Left ventricle myocardium inferior (tissue), 1 donor: ENCODE measurements at places on chromosomes 6 and 20. TPM values are rescaled to one million over a fixed set of nuclear protein-coding genes. Genes with fewer than 3 reads are reported as not detected.
A peak's percentile ranks its signal among the peaks of the same experiment; 100 is the strongest.

- H3K27me3 ChIP-seq, result peaks cover 63% of the 10 kb centered on the region
- H3K36me3 ChIP-seq, result peaks cover 2% of the 10 kb centered on the region
- peak overlapping the region; percentile 86 for H3K27ac ChIP-seq
These were observed 1.3 kb downstream of the SLCO4A1 start for GRCh38 chr20:62643521-62644043.

DNA sequence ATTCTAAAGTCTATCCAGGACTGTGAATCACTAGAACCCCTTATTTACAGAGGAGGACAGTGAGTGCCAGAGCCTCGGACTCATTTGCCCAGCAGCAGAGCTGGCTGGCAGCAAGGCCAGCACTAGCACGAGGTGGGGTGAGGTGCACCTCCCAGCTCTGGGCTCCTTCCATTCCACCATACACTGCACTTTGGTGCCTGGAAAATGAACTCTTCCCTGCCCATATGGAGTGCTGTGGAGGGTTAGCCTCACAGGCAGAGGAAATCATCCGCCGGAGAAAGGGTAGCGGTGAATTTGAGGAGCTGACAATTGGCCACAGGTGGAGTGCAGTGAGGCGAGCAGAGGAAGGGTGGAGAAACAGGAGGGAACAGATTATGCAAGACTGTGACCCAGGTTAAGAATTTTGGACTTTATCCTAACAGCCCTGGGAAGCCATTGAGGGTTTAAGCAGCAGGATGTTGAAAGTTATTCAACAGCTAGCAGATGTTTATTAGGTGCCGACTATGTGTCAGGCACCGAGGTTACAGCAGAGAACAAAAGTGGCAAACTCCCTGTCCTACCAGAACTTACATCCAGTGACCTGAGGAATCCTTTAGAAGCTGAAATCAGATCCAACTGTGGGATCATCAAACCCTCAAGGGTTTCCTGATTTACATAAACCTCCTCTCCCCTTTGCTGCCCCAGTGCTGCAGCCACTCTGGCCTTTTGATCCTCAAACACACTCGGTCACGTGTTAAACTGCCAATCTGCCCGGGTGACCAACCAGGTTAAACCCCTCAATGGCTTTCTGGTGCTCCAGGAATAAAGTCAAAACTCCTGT is 6.2 kb downstream of the TRIM26 start:
- H3K27me3 ChIP-seq, result no peaks in the 10 kb centered on the region
- H3K36me3 ChIP-seq, result no peaks in the 10 kb centered on the region
- H3K4me3 ChIP-seq, result peak overlapping the region; percentile 18
- no peak for DNase-seq
- H3K27ac ChIP-seq, result peak overlapping the region; percentile 75

DNA sequence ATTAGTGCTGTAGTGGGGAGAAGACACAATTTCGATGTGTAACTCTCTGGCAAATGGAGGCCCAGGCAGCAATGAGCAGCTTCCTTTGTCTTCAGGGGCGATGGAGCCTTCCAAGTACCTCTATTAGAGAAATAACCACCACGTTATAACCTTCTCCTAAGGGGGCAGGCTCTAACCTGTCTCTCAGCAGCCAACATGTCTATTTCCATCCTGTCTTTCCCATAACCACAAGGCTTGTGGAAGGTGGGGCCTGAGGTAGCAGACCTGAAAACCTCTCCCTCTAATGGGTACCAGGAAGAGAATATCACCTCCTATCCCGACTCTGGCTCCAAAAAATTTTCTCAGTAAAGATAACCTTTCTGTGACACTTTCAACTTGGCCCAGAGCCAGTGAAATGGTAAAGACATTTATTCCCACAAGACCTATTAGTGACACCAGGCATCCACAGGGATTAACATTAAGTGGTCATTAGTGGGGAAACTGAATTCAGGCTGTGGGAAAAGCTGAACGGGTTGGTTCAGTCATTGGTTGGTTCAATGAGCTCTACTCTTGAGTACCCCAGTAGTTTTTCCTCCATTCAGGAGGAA is 4.0 kb downstream of the PEX6 start:
- no peak for DNase-seq
- no peak overlapping the region for H3K4me3 ChIP-seq
- peaks cover 20% of the 10 kb centered on the region for H3K36me3 ChIP-seq
- peaks cover 49% of the 10 kb centered on the region for H3K4me1 ChIP-seq
- no peak overlapping the region for H3K27ac ChIP-seq

GRCh38 chr6:122778985-122779661 is 393 bp upstream of the FABP7 start:
- DNase-seq, result no peak
- no peak overlapping the region for H3K27ac ChIP-seq
- peaks cover 27% of the 10 kb centered on the region for H3K27me3 ChIP-seq
- H3K36me3 ChIP-seq, result no peaks in the 10 kb centered on the region
- H3K4me3 ChIP-seq, result no peak overlapping the region
- H3K4me1 ChIP-seq, result no peaks in the 10 kb centered on the region

GRCh38 chr20:16018881-16019280 is 554.4 kb downstream of the KIF16B start:
- no peaks in the 10 kb centered on the region for H3K4me1 ChIP-seq
- no peak overlapping the region for H3K27ac ChIP-seq
- no peaks in the 10 kb centered on the region for H3K36me3 ChIP-seq
- no peak for DNase-seq

- no peak for DNase-seq
- no peak overlapping the region for H3K4me3 ChIP-seq
- H3K36me3 ChIP-seq, result no peaks in the 10 kb centered on the region
- peaks cover 4% of the 10 kb centered on the region for H3K4me1 ChIP-seq
These were observed 99.9 kb upstream of the RIN2 start for GRCh38 chr20:19658137-19658536.

GRCh38 chr6:22926790-22927354 is 357.5 kb downstream of the HDGFL1 start:
- peaks cover 50% of the 10 kb centered on the region for H3K4me1 ChIP-seq
- no peaks in the 10 kb centered on the region for H3K27me3 ChIP-seq
- DNase-seq, result no peak
- no peaks in the 10 kb centered on the region for H3K36me3 ChIP-seq
- peak overlapping the region; percentile 70 for H3K27ac ChIP-seq
- H3K4me3 ChIP-seq, result no peak overlapping the region

DNA sequence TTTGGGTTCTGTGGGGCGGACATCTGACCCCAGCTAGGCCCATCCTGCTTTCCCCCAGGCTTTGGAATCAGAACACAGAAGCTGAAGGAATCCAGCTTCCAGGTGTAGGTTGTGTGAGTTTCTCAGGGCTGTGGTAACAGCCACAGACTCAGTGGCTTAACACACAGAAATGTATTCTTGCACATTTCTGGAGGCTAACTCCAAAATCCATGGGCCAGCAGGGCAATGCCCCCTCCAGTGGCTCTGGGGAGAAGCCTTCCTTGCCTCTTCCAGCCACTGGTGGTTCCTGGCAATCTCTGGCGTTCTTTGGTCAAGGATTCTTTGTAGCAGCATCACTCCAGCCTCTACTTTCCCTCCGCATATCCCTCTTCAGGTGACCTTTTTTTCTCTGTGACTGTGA is 1.3 kb upstream of the EMILIN3 start:
- H3K27ac ChIP-seq, result no peak overlapping the region
- no peak for DNase-seq
- no peaks in the 10 kb centered on the region for H3K36me3 ChIP-seq
- H3K4me1 ChIP-seq, result peaks cover 18% of the 10 kb centered on the region
- no peak overlapping the region for H3K4me3 ChIP-seq

- peaks cover 21% of the 10 kb centered on the region for H3K27me3 ChIP-seq
- peak overlapping the region; percentile 41 for H3K4me3 ChIP-seq
- peak overlapping the region; percentile 69 for H3K27ac ChIP-seq
- no peak for DNase-seq
These were observed 831 bp upstream of the SIRPB2 start for GRCh38 chr20:1491860-1492642.

GRCh38 chr20:21936720-21937380 is 231.4 kb downstream of the PAX1 start:
- H3K4me1 ChIP-seq, result no peaks in the 10 kb centered on the region
- H3K27ac ChIP-seq, result no peak overlapping the region
- no peak overlapping the region for H3K4me3 ChIP-seq
- H3K27me3 ChIP-seq, result no peaks in the 10 kb centered on the region
- no peak for DNase-seq

PNLDC1 gene
- total RNA-seq, result 0.33 TPM

SEL1L2 gene
- 1.4 TPM for total RNA-seq

TCF15 gene
- 11.1 TPM for total RNA-seq

CRYBG1 gene
- 1.3 TPM for total RNA-seq

C6orf58 gene
- total RNA-seq, result not detected
